Activated CD4-positive, alpha-beta T cell treated with anti-CD3 and anti-CD28 coated beads for 24 hours (primary cell): ENCODE measurements at places on chromosomes 2 and 18.

- DNase-seq = peak; percentile 30
Measured at GRCh38 chr2:49973917-49974368, 819.6 kb upstream of the FSHR start.

GRCh38 chr2:32844253-32844652 lies 102.5 kb upstream of the LTBP1 start:
- DNase-seq = no peak

GRCh38 chr2:20618468-20618885 lies 32.4 kb downstream of the HS1BP3 start:
- DNase-seq = no peak

DNA sequence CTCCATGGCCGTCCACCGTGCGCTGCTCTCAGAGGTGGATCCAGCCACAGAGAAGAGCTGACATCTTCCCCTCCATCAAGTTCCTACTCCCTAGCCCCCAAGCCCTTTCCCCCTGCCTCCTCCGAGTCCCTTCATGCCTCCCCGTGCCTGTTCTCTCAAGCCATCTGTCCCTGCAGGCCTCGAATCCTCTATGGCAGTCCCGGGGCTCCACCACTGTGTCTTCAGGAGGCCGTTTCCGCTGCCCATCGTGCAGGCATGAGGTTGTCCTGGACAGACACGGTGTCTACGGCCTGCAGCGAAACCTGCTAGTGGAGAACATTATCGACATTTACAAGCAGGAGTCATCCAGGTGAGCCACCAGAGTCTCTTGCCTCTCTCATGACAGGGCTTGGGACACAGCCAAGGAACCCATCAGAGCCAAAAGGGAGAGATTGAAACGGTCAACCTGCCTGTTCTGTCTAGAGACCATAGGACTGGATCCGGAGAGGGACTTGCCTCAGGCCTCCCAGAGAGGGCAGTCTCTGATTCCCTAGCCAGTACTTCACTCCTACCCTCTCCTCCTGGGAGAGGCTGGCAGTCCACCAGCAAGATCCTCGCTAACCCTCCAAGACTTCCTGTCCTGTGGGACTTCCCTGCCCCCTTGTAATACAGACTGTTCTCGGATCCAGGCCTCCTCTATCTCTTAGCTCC lies 9.7 kb downstream of the UCN start:
- no peak for DNase-seq

DNA sequence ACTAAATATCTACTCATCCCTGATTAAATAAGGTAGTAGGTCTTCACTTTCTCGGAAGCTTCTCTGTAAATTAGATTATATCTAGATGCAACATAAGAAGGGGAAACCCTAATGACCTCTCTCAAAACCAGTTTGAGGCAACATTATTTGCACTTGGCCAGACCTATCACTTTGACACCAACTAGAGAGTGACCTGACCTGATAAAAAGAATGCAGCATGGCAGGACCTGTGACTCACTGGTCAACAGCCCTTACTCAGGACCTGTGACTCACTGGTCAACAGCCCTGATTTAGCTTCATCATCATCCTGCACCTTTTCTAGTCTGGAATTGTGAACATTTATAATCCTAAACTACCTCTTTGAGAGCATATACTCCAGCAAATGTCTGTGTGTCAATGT lies 1957.7 kb upstream of the CELF4 start:
- DNase-seq = no peak

- DNase-seq = no peak
Measured at GRCh38 chr2:216551234-216552068, 52.8 kb downstream of the RPL37A start.

GRCh38 chr2:42118754-42119569 lies 50.2 kb upstream of the EML4 start:
- no peak for DNase-seq

DNA sequence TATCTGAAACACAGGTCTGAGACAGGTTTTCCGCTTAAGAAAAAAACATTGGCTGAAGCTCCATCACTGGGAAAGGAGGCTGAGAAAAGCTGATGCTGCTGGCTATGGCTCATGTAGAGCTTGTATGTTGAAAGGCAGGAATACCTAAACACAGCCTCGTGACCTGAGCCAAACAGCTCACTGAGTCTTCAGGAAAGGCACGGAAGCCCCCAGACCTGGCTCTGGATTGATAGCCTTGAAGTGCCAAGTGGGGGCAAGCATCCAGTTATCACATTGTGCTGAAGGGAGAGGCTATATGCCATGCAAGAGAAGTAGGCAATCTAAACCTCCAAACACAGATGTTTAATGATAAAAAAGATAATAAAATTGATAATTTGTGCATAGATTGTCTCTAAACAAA lies 21.9 kb downstream of the CYTIP start:
- no peak for DNase-seq

- no peak for DNase-seq
Measured at GRCh38 chr18:13336841-13337240, 118.3 kb downstream of the LDLRAD4 start.

GRCh38 chr2:138454761-138455160 lies 46.8 kb upstream of the SPOPL start:
- no peak for DNase-seq

GRCh38 chr2:150486539-150487484 lies 655 bp downstream of the RND3 start:
- no peak for DNase-seq

DNA sequence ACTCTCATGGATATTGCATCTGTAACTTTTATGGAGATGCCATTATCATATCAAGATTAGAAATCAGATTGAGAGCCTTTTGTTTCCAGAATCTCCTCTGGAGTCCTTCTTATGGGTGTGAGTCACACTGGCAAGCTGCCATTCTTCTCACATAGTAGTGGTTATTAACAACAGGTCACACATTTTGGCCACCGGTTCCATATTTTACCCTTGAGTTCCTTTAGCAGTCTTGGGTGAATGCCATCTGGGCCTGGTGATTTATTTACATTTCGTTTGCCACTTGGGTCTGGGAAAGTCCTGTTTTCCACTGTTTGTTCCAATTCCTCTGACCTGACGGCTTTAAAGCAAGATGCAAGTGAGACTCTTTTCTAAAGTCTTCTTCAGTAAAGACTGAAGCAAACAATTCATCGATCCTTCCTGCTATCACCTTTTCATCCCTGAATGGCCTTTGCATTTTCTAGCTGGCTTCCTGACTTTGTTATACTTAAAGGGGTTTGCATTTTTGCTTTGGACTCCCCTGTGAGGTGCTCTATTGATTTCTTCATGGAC lies 80.5 kb upstream of the CAVIN2 start:
- DNase-seq = no peak

DNA sequence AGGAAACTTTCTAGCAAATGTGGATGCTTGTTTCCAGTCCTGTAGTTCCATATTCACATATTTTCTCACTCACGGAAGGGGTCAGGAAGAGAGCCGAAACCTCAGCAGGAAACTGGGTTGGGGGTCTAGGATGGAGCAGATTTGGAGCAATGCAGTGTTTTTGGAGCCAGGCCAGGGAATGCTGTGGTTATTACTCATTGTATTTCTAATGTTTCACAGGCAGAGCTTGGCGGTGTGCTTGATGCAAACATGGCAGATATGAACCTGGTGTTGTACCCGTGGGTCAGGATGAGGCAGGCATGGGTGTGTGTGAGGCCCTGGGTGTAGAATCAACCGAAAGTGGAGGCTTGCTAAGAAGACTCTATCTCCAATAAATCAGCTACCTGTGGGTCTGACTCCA lies 34.6 kb upstream of the ACKR3 start:
- no peak for DNase-seq

DNA sequence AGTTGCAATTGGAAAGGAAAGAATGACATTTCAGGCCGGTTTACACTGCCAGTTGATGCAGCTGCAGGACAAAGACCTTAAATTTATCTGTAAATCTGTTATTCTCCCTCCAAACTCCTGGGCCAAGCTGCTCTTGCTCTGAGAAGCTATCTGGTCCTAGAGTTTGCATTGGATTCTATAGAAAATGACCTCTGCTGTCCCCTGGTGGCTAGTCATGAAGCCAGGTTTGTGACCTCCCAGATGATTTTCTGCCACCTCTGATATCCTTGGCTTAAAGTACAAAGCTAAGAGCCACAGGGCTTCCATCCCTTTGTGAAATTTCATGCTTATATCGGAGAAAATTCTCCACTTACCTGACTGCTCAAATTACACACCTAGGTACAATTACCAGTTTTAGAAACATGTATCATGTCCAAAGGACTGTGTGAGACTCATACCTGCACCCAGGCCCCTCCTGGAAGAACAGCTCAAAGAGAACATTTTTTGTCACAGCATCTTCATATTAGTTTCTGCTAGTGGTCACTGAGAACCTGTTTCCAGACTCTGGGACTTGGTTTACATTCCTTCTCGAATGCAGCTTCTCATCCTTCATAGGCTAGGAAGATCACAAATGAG lies 28.9 kb upstream of the IER3IP1 start:
- peak; percentile 21 for DNase-seq

GRCh38 chr2:105839793-105840192 lies 95.1 kb downstream of the NCK2 start:
- DNase-seq = no peak

DNA sequence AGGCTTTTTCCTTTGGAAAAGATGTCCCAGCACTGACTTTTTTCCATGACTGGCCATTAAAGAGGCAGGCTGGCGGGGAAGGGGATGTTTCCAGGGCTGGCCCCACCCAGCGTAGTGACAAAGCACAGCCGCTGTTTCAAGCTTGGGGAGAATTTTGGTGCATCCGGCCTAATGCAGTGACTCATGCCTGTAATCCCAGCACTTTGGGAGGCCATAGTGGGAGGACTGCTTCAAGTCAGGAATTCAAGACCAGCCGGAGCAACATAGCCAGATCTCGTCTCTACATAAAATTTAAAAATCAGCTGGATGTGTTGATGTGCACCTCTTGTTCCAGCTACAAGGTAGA lies 78.0 kb upstream of the SH3BP4 start:
- no peak for DNase-seq

GRCh38 chr2:45874344-45874743 lies 222.9 kb downstream of the PRKCE start:
- DNase-seq = no peak

GRCh38 chr2:127909019-127909418 lies 23.3 kb upstream of the AMMECR1L start:
- DNase-seq = no peak

- DNase-seq = no peak
Measured at GRCh38 chr2:15830937-15831549, 109.3 kb upstream of the MYCN start.

- no peak for DNase-seq
Measured at GRCh38 chr2:67213270-67213670, 183.9 kb upstream of the ETAA1 start.

GRCh38 chr2:227415538-227416424 lies 28.0 kb upstream of the SCYGR1 start:
- DNase-seq = no peak

- peak; percentile 1 for DNase-seq
Measured at GRCh38 chr2:121897335-121897970, 142.0 kb downstream of the TSN start.

- DNase-seq = no peak
Measured at GRCh38 chr2:59567151-59567550, 986.3 kb downstream of the BCL11A start.

- no peak for DNase-seq
Measured at GRCh38 chr2:70002241-70002899, 40.9 kb upstream of the ASPRV1 start.
